ENCODE measurements at places on chromosomes 1 and 21.

DNA sequence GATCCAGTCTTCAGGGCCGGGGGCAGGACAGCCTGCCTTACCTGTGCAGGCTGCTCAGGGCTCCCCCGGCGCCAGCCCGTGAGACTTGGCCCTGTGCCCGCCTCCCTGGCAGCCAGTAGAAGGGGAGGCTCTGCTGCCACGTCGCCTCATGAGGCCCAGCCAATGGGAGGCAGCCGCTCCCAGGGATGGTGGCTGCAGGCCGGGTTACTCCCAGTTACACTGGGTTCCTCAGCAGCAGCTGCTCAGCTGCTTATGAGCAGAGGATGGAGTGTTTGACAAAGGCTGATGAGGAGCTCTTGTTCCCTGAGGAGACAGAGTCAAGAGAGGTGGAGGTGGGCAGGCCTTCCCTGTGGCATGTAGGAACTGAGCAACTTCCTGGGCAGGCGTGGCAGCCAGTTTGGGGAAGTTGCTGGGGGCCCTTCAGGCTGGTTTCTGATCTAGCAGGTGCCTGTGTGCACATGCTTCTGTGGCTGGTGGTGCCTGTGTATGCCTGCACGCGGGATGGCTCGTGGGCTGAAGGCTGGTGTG, 5.5 kb downstream of the MFSD2A start:
- DNase-seq, result no peak

DNA sequence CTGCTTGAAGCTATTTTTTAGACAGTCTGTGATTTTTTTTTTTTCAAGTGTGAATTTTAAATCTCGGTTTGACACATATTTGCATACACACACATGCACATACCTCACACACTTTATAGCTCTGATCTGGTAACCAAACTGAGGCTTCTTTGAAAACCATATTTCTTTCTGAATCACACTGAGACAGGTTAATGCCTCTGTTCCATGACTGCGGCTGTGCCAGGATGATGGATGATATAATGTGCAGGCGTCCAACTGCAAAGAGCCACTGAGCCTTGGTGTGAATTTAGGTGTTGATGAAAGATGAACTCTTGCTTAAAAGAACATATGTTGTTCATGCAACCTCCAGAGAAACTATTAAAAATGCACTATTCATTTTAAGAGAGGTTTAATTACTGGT, 504.0 kb upstream of the OLFM3 start:
- no peak for DNase-seq

DNA sequence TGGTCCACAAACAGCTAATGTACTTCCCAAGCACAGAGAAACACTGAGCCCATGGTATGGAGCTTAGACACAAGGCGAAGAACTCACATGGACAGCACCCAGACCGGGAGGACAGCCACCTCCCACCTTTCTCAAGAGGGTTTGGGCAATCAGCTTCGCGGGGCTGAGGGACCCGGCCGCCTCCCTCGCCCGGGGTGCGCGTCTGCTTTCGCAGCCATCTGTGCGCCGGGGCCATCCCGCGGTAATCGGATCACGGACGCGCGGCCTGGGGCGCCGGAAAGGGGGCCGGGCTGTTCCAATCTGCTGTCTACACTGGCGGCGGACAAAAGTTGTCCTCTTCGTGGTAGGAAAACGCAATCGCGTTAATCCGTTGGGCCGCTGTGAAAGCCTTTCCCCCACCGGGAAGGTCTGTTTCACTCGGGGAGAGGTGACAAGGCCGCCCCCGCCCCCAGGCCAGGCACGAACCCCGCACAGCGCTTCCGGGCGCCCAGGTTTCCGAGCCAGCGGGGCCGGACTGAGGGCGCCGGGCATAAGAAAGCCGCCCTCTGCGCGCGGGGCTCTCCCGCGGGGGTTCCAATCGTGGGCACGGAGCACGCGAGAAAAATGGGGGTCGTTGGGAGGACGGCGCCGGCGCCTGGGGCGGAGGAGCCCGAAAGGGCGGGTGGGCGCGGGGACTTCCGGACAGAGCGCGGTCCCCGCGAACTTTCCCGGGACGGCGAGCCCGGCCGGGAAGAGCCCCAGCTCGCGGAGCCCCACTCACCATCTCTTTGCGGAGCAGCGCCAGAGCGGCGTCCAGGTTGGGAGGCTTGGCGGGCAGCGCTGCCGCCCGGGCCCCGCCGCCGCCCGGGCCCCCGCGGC, 664 bp downstream of the FAM89A start:
- peak; percentile 60 for DNase-seq

DNA sequence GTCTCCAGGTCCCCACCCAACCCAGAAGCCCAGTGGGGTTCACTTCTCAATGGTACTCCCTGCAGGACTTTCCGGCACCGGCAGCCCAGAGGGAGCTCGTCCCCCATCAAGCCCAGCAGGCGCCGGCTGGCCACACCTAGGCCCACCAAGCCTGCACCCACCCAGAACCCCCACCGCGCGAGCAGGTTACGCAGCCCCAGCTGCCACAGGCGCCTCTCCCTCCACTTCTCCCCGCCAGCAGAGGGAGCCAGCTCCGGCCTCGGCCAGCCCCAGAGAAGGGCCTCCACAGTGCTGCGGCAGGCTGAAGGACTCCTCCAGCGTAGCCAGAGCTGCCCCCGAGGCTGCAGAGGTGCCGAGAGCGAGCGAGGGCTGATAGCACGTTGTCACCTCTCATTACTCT, 722.3 kb downstream of the PLA2G4A start:
- DNase-seq, result no peak

GRCh38 chr21:31203431-31204054, 140.5 kb downstream of the TIAM1 start:
- no peak for DNase-seq

- no peak for DNase-seq
Observed at GRCh38 chr1:248886237-248886895, 19.7 kb upstream of the PGBD2 start.

DNA sequence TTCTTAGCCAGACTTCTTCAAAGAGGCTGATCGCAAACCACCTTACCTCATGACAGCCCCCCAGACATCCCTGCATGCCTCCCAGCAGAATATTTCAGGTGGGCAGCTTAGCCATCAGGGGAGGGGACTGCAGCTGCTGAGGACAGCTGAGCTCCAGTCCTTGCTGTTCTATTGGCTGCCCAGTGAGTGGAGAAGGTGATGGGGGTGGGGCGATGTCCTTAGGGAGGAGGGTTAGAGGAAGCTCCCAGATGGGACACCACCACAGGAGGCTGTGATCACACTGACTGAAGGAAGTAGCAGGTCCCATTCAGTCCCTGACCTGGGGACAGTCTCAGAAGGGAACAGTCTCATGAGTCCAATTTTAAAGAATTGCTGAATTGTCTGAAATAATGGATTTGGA, 38.3 kb downstream of the GJA5 start:
- no peak for DNase-seq

DNA sequence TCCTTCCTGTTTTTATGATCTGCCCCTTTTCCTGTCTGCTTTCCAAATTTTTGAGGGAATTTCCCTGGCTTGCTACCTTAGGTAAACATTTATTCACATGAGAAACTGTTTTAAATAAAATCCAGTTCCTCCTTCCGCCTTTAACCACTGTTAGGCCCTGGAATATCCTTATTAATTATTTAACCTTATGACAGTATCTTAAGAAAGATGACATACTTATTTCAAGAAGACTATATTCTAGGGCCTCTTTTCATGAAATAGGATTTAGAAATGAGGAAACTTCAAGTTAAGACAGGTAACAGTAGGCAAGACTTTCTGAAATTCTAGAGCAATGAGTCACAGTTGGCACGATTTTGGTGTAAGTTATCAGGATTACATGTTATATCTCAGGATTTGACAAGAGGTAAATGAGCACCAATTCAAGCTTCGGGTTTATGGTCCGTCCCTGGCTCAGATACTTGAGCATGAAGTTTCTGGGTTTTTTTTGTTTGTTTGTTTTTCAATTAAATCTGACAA, 2.0 kb upstream of the TNFSF18 start:
- no peak for DNase-seq

- DNase-seq, result no peak
Observed at GRCh38 chr1:28176492-28177470, at the start of gene PTAFR. Gene PTAFR (minus strand): TSS chr1:28176690. CDS start chr1:28151021, 25,669 bp downstream.

GRCh38 chr21:31752967-31753366, 21.0 kb upstream of the SCAF4 start:
- no peak for DNase-seq

- no peak for DNase-seq
Observed at GRCh38 chr1:36884029-36884701, 150.2 kb downstream of the GRIK3 start.

- DNase-seq, result no peak
Observed at GRCh38 chr21:46253610-46254124, 25.1 kb upstream of the LSS start.

GRCh38 chr1:177793900-177794299, 176.0 kb downstream of the SEC16B start:
- DNase-seq, result no peak

GRCh38 chr1:223712194-223712849, at the start of gene CAPN2:
Gene CAPN2 (plus strand): TSS chr1:223712539. CDS start chr1:223712641, 102 bp downstream.
- DNase-seq, result peak; percentile 96

DNA sequence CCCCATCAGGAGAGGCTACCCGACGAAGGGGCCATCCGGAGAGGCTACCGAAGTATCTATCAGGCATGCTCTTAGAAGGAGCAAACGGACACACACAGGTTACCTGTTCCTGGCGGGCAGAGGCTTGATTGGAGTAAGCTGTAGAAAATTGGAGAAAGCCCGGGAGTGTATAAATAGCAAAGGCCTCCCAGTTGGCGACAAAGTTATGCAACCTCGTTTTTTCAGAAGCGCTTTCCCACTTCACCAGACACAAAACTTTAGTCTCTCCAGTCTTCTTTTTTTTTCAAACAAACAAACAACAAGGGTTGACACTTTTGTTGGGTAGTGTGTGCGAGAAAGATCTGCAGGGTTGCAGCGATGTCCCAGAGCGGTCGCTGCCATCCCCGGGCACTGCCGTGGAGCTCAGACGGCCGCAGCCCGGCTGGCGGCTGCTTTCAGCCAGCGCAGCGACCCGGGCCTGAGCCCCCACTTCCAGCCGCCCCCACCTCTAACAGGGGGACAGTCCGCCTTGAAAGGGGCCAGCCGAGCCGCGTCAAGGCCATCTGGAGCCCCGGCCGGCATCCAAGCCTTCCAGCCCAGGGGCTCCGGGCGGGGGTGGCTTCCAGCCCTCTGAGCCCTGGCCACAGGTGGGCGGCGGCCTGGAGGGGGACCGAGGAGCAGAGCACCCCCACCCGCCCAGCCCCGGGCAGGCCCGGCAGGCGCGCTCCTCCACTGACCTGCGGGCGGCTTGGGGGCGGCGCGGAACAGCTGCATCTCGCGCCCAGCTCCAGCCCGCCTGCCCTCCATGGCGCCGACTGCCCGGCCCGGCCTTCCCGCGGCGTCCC, 616 bp downstream of the MCOLN3 start:
- DNase-seq, result peak; percentile 47

- DNase-seq, result peak; percentile 75
Observed at GRCh38 chr21:45698493-45699184, 55.1 kb downstream of the PCBP3 start.

GRCh38 chr1:168161459-168161858, 17.3 kb upstream of the TIPRL start:
- DNase-seq, result no peak

GRCh38 chr1:112196731-112197130, 199.3 kb upstream of the CTTNBP2NL start:
- DNase-seq, result no peak

- DNase-seq, result no peak
Observed at GRCh38 chr1:192538407-192539296, 36.9 kb upstream of the RGS1 start.

DNA sequence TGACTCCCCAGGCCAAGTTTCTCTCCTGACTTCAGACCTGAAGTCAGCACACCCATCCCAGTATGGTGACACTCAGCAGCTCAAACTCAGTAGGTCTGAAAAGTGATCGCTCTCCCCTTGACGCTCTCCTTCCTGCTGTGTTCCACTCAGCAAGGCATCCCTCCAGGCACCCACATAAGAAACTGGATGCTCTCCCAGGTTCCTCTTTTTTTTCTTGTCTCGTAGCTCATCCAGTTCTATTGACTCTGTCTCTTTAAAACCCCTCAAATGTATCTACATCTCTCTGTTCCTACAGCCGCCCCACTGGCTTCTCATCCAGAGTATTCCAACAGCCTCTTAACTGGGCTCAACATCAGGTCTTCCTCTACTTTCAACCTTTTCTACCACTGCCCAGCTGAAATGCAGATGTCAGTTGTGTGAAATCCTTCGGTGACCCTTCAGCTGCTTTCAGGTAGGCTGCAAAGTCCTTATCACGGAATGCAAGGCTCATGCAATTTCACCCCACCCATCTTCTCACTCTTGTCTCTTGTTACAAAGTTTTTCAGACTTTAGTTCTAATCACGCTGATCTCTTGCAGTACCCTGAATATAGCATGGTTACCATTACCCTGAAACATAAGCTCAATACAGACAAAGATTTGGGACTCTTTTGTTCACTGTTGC, 286.2 kb upstream of the POU3F1 start:
- DNase-seq, result no peak

GRCh38 chr1:231214918-231215680, 25.9 kb upstream of the GNPAT start:
- no peak for DNase-seq

DNA sequence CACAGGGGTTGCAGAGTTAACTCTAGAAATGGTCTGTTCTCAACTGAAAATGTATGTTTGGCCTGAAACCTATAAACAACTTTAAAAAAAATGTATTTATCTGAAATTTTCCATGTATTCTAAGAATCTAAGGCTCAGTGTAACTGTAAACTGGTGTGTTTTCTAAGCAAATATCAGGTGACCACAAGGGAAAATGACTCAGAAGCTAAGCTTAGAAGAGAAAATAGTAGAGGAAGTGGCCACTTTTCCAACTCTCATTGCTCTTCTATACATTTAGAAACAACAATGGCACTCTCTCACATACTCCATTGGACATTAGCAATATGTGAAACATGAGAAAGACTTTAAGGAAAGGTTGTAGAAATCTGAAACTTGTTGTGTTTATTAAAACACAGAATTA, 7.5 kb downstream of the TNFSF18 start:
- no peak for DNase-seq

DNA sequence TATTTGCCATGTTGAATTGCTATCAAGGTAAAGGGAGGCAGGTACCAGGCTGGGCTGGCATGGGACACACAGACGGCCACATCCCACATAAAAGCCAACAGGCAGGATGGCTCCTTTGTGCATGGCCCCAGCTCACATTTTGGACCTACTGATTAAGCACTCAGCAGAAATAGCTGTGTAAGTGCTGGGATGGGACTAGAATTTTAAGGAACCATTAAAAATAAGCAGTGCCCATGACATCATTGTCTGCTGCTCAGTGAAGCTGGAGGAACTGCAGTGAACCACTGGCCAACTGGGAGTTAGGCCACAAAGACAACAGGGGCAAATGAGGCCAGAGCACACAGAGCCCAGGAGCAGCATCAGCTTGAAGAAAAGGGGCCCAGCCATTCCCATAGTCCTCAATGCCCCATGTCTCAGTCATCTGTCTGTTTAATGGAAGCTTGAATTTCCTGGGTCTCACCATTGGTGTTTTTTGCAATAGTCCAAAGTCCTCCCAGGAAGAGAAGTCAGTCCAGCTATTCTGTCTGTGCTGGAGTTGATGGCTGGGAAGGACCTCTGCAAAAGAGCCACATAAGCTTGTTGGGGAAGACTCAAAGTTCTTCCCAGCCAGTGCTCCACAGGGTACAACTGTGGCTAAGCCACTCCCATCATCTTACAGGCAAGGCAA, 45.3 kb upstream of the TNR start:
- no peak for DNase-seq
